Immature natural killer cell (primary cell): ENCODE measurements at places on chromosomes 3 and 15. TPM values are rescaled to one million over a fixed set of nuclear protein-coding genes. Genes with fewer than 3 reads are reported as not detected.

GRCh38 chr3:90032980-90033641 is 925.7 kb downstream of the EPHA3 start:
- DNase-seq, result no peak

- DNase-seq, result no peak
Observed at GRCh38 chr3:181868576-181869082, 156.9 kb downstream of the SOX2 start.

- DNase-seq, result no peak
Observed at GRCh38 chr15:75158402-75158801, 43.3 kb upstream of the C15orf39 start.

DNA sequence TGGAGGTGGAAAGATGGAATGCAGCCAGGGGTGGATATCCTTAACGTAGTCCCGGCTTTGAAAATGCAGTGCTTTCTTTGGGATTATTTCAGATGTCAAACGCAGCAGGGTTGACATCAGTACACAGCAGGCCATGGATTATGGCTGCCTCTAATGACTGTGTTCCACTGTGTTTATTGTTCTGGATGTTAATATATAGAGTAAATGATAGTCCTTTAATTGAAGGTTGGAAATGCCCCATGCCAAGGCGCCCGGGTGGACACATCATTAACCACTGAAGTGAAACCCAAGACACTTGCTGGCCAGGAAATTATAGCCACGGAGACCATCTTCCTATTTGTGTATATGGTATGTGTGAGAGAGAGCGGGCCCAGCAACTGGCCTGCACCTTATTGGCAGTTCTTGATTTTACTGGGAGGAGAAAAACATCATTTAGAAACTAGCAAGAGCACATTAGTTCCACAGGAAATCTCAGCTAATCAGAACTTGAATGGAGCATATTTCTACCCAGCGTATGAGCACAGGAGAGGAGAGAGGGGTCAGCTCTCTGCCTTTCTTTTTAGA is 254.9 kb upstream of the RASGRP1 start:
- no peak for DNase-seq

GRCh38 chr15:88982304-88982945 is 69.2 kb upstream of the MFGE8 start:
- no peak for DNase-seq

DNA sequence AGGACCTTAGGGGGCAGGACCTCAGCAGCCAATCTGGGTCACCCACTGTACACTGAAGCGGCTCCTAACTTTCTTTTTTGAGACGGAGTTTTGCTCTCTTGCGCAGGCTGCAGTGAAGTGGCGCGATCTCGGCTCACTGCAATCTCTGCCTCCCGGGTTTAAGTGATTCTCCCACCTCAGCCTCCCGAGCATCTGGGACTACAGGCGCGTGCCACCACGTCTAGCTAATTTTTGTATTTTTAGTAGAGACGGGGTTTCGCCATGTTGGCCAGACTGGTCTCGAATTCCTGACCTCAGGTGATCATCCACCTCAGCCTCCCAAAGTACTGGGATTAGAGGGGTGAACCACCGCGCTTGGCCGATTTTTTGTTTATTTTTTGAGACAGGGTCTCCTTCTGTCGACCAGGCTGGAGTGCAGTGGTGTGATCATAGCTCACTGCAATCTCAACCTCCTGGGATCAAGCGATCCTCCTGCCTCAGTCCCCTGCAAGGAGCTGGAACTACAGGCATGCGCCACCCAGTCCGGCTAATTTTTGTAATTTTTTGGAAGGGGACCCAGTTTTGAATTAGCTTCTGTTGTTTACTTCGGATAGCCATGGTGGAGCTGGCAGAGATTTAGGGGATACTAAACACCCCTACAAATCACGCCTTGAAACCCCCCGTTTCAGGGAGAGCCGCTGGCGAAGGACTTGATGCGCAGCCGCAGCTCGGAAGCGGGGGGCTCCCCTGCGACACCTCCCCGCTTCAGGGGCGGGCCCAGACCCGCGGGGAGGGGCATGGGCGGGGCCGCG is 1.5 kb upstream of the CLK3 start:
- DNase-seq, result no peak

DNA sequence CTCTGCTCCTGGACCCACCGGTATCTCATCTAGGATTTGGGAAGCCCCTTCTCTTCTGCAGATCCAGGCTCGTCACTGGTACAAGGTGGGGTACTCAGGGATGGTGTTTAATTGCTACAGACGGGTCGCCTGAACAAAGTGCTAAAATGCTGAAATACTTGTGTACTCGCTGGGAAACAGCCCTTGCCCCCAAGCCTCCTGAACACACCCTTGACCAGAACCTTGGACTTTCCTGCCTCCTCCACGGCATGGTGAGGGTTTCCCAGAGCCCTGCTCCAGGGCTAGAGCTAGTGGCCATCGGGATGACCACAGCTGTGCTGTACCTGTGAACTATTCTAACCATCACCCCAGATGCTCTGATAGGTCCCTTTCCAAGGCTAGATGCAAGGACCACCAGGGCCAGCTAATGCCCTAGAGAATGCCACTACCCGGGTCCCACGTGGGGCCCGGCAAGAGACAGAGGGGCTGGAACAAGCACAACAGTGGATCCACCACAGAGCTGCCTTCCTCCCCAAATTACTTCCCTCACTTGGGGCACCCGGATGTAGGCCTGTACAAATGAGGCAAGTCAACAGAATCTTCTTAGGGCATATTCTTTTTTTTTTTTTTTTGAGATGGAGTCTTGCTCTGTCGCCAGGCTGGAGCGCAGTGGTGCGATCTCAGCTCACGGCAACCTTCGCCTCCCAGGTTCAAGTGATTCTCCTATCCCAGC is 267.3 kb downstream of the FOXP1 start:
- DNase-seq, result no peak

The FAM107A gene
- not detected for polyA plus RNA-seq
